ENCODE measurements at places on chromosomes 16 and 17.

GRCh38 chr16:75073545-75074303 is 42.9 kb downstream of the LDHD start:
- no peak for DNase-seq

GRCh38 chr17:63931981-63932561 is at the start of gene CD79B:
Gene CD79B, minus strand, starts transcription at chr17:63932331. Its CDS starts 70 bp downstream, at chr17:63932261.
- DNase-seq = peak; percentile 53

GRCh38 chr16:49259330-49259729 is 22.3 kb downstream of the CBLN1 start:
- DNase-seq = no peak

DNA sequence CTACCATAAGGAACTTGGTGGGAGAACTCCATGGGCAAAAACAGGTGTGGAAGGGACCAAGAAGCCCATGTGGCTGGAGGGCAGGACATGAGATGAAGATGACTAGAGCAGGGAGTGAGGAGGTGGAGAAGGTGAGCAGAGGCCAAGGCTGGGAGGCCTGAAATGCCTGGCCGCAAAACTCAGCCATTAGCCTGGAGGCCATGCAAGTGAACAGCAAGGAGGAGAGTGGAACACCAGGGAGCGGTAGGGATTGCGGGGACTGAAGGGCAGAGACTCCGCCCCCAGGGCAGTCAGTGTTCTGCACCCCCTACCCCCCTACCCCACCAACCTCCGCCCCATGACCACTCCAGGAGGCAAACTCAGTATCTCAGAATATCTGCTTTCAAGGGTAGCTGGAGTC is 17.0 kb downstream of the BCL7C start:
- DNase-seq = no peak

DNA sequence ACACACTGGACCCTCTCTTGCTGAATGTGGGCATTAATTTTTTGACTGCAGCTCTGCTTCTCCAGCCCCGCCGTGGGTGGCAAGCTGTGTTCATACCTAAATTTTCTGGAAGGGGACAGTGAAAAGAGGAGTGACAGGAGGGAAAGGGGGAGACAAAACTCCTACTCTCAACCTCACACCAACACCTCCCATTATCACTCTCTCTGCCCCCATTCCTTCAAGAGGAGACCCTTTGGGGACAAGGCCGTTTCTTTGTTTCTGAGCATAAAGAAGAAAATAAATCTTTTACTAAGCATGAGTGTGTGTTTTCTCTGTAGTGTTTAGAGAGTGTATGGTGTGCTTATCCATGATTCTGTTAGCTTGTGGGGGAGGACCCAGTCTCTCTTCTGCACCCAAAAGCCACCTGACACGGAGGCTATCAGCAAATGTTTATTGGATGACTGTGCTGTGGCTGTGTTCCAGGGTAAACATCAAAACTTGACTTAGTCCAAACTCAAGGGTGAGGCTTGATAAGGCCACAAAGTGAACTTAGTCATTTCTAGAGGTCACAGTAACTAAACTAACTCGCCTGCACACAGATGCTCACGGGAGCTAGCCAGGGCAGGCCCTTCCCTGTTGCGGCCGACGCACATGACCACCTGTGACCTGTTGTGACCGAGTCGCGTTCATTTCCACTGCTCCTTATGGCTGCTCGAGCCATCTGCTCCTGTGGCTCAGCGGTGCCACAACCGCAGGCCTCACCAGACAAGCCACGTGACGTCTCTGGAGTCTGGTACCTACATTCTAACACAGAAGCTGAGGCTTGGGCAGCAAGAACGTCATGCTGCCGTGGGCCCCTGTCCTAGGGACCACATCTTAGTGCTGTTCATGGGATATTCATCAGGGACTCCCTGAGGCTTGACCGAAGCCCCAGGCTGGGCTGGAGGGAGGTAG is 9.8 kb upstream of the MED11 start:
- no peak for DNase-seq

GRCh38 chr17:71057448-71057847 is 888.1 kb downstream of the KCNJ2 start:
- DNase-seq = no peak

DNA sequence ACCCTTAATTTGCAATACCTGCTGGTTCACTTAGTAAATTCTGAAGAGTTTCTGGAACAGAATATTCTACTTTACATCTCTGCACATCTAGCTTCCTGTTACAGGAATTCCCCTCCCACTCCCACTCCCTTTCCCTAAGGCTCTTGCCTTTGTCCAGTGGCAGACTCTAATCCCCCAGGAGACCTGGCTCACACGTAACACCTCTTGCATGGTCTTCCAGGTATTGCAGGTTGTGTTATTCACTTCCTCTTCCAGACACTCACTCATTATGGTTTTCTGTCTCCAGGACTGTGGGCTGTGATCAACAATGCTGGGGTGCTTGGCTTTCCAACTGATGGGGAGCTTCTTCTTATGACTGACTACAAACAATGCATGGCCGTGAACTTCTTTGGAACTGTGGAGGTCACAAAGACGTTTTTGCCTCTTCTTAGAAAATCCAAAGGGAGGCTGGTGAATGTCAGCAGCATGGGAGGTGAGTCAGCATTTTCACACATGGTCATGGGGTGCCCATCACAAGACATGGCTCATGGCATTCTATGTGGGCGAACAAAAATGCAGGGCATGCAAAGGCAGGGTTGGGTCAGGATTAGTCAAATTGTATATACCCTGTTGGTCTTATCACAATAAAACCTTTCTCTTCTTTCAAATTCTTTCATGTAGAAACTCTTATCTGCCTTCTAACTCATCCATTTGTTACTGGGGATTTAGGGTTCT is 35.8 kb downstream of the HSD17B2 start:
- DNase-seq = no peak

GRCh38 chr16:84571506-84571905 is 46.4 kb downstream of the COTL1 start:
- no peak for DNase-seq

DNA sequence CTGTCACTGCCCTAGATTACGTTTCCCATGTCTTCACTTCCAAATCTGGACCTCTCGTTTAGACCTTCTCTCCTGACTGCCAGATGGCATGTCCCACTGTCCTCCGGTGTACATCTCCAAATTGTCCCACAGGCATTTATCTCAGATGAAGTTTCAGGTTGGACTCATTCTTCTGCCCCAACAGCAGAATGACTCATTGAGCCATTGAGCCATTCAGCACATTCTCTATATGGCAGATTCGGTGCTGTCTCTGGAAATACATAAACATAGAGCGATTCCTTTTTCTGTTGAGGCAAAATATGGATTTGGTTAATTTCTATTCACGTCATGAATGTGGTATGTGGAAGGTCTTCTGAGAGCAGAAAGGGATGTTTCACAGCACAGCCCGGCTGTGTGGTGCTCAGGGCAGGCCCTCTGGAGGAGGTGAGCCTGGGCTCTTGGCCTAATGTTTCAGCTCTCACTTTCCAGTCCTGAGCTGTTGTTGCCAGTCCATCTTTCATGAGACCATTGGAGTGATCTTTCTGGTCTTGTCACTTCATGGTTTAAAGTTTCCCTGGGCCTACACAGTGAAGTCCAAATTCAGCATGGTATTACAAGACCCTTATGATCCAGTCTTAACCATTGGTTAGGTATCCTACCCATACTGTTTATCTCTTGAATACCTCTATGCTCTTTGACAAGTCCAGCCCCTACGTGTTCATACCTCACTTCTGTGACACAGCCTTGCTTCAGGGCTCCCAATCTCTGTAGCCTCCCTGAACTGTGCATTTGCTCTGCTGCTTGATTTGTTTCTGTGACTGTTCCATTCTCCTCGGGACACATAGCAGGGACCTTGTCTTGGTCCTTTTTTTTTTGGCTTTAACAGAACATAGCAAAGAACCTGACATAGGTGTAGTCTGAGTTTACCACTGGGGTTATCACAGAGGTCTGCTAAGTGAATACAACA is 15.9 kb downstream of the HAPSTR1 start:
- no peak for DNase-seq

GRCh38 chr16:81609323-81609892 is 164.8 kb downstream of the CMIP start:
- DNase-seq = no peak

DNA sequence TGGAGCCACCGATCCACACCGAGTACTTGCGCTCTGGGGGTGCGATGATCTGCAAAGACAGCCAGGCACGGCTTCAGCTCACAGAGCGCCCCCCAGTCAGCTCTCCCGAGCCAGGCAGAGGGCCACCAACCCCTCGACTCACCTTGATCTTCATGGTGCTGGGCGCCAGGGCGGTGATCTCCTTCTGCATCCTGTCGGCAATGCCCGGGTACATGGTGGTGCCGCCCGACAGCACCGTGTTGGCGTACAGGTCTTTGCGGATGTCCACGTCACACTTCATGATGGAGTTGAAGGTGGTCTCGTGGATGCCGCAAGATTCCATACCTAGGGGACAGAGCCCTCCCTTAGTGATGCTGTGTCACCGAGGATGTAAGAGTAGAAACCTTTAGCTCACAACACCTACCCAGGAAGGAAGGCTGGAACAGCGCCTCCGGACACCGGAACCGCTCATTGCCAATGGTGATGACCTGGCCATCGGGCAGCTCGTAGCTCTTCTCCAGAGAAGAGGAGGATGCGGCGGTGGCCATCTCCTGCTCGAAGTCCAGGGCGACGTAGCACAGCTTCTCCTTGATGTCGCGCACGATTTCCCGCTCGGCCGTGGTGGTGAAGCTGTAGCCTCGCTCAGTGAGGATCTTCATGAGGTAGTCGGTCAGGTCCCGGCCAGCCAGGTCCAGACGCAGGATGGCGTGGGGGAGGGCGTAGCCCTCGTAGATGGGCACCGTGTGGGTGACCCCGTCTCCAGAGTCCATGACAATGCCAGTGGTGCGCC is 1.6 kb downstream of the ACTG1 start:
- peak; percentile 16 for DNase-seq

DNA sequence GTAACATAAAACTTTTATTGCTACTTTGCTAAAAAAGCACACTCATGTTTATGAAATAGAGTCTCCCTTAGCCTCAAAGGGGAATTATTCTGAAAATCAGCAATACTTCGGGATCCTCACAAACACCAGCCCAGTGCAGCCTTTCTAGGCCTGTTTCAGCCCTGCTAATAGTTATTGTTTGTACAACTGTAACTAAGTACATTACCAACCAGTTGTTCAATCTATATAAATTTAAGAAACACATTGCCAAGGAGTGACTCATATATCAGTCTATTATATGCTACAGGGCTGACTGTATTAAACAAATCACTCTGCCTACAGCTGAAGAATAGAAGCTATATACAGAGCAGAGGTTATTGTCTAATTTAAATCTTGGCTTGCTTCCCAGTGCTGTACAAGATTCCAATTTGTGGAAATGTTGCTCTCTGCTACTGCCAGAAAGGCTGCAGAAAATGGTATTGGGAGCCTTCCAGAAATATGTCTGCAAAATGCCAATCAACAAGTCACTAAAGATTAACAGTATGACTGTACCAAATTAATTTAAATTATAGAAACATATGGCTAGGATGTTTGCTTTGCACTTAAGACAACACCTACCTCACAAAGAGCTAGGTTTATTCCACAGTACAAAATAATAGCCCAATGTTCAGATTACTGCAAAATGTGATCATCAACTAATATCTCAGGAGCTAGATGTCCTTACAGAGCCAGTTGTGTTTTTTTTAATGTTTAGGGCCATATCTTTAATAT is 49.7 kb downstream of the TOX3 start:
- no peak for DNase-seq

- DNase-seq = no peak
Observed at GRCh38 chr17:44007346-44008204, 3.2 kb downstream of the NAGS start.

DNA sequence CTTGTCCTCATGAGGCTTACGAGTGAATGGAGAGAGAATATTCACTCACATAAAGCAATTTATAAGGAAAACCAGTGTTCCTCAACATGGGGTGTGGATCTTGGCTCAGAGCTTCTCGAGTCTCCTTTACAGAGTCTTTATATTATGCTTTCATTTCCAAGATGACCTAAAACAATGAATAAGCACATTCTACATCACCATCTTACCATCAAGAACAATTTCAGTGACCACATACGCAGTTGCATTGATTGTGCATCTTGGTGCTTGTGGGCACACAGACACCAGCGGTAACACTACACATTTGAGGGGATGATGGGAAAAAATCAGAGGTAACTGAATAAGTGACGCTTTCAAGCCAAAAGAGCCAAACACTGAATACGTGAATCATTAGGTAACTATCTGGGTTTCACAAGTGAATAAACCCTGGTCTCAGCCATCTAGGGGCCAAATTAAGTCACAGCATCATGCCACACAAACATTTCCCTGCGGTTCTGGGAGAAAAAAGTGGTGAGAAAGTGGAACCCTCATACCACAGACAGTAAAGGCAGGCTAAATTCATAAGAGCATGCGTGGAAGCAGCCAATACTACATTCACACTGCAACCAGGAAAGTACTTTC is 9.4 kb downstream of the CWC25 start:
- DNase-seq = peak; percentile 14

DNA sequence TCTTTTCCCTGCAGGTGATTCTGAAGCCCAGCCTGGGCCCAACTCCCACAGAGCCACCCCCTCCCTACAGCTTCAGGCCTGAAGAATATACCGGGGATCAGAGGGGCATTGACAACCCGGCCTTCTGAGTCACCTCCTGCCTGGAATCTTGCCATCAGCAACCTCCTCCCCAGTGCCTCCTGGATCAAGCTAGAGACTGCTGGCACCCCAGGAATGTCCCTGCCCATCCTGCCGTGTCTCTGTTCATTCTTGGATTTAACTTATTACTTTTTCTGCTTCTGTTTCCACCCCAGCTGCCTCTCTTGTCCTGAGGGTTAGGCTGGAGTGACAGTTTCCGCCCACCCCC is 4.9 kb downstream of the TMEM92 start:
- DNase-seq = no peak

DNA sequence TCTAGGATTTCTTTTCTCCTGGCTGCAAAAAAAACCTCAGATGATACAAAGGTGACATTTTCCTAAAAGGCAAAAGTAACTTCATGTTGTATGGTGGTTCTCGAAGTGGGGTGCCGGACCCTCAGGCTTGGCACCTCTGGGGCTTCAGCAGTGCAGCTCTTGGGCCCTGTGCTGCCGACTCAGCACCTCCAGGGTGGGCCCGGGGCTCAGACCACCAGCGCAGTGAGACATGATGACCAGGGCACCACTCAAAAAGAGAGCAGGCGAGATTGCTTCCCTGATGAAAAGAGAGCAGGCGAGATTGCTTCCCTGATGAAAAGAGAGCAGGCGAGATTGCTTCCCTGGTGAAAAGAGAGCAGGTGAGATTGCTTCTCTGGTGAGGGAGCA is 98.7 kb upstream of the ZNF750 start:
- DNase-seq = no peak

All from stimulated activated naive CD4-positive, alpha-beta T cell treated with Interleukin-2 at 50 U/mL for 16 hours (primary cell).